ENCODE measurements at places on chromosomes 6 and 20.
A peak's percentile ranks its signal among the peaks of the same experiment; 100 is the strongest.

DNA sequence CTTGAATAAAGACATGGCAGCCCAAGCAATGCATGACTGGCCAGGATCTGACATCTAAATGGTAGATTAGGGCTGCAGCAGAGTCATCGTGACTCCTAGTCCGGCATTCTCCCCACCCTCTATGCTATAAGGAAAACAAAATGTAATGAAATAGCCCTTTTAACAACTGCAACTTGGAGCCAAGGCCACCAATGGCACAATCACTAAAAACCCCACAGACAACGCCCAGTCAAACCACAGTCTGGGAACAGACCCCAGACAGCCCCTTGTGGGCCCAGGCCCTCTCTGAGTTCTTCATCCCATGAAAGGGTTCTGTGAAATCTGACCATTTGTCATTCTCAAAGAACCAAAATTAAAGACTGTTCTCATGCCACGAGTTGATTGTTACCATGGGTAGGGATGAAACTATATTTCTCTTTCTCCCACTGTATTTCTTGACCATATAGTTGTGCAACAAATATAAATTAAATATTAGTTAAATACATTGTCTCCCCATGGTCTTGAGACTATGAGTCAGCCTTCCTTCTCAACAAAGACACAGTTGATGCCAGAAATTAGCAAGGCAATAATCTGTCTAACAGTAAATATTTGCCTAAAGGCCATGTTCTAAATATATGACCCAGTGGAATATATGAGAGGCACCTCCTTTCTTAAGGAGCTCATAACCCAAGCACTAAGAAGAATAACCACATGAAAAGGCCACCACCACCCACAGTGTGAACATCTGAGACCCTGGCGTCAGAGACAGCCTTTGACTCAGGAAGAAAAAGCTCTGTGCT lies 85.6 kb upstream of the SSTR4 start:
- H3K27me3 ChIP-seq = no peaks in the 10 kb centered on the region
- H3K27ac ChIP-seq = no peak overlapping the region
- no peaks in the 10 kb centered on the region for H3K36me3 ChIP-seq

DNA sequence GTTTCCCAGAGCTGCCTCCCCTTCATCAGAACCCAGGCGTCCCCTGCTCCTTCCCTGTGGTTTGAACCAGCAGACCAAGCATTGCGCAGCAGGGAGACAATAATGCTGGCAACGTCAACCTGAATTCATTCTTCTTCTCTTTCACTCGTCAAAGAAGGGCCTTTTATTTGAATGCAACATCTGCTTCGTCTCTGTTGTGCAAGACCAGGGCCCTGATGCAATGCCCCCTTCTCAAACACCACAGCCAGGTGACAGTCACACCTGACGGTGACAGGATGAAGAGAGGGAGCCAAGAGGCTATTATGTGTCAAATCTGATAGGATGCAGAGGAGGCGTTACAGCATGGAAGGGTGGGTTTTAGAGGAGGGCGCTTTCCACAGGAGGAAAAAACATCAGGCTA lies 8.0 kb downstream of the INSM1 start:
- no peak overlapping the region for H3K27ac ChIP-seq
- no peak for DNase-seq
- no peaks in the 10 kb centered on the region for H3K36me3 ChIP-seq
- H3K4me1 ChIP-seq = no peaks in the 10 kb centered on the region
- H3K27me3 ChIP-seq = peaks cover 11% of the 10 kb centered on the region

GRCh38 chr6:108207013-108207412 lies 41.2 kb downstream of the NR2E1 start:
- H3K4me1 ChIP-seq = no peaks in the 10 kb centered on the region
- H3K4me3 ChIP-seq = no peak overlapping the region
- H3K36me3 ChIP-seq = peaks cover 11% of the 10 kb centered on the region
- no peak overlapping the region for H3K27ac ChIP-seq
- no peaks in the 10 kb centered on the region for H3K27me3 ChIP-seq

GRCh38 chr6:42831237-42831636 lies 48.2 kb upstream of the RPL7L1 start:
- H3K4me3 ChIP-seq = no peak overlapping the region
- no peaks in the 10 kb centered on the region for H3K4me1 ChIP-seq
- peaks cover 45% of the 10 kb centered on the region for H3K36me3 ChIP-seq
- DNase-seq = no peak
- H3K27me3 ChIP-seq = no peaks in the 10 kb centered on the region
- H3K27ac ChIP-seq = no peak overlapping the region

DNA sequence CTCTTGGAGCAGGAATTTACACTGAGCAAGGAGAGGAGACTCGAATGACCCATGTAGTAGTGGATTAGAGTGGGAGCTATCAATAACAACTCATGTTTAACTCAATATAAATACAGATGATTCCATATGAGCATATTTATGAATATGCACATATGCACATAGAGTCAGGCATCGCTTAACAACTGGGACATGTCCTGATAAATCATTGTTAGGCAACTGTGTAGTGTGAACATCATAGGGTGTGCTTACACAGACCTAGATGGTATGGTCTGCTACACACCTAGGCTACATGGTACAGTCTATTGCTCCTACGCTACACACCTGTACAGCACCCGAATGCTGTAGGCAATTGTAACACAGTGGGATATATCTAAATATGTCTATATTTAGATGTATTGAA lies 75.9 kb upstream of the RALGAPA2 start:
- no peak overlapping the region for H3K27ac ChIP-seq
- H3K36me3 ChIP-seq = no peaks in the 10 kb centered on the region
- DNase-seq = no peak
- H3K27me3 ChIP-seq = no peaks in the 10 kb centered on the region

GRCh38 chr20:33784225-33784624 lies 26.9 kb upstream of the CHMP4B start:
- no peak overlapping the region for H3K4me3 ChIP-seq
- no peaks in the 10 kb centered on the region for H3K4me1 ChIP-seq
- no peak for DNase-seq
- no peaks in the 10 kb centered on the region for H3K36me3 ChIP-seq

DNA sequence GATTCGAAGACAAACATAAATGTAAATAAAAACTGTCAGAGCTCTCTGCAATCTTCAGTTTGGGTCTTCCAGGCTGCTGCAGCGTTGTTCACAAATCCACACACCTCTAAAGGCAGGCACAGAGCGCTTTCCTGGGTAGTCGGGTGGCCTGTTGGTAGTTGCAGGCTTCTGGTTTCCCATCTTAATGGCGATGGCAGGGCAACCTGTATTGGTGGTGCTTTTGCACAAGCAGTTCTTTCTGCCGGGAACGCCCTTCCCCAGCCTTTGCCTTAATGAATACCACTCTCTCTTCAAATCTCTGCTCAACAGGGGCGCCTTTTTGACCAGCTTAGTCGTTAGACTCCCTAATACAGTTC lies 723 bp upstream of the IFT52 start:
- DNase-seq = no peak
- no peaks in the 10 kb centered on the region for H3K36me3 ChIP-seq
- H3K27ac ChIP-seq = peak overlapping the region; percentile 76

DNA sequence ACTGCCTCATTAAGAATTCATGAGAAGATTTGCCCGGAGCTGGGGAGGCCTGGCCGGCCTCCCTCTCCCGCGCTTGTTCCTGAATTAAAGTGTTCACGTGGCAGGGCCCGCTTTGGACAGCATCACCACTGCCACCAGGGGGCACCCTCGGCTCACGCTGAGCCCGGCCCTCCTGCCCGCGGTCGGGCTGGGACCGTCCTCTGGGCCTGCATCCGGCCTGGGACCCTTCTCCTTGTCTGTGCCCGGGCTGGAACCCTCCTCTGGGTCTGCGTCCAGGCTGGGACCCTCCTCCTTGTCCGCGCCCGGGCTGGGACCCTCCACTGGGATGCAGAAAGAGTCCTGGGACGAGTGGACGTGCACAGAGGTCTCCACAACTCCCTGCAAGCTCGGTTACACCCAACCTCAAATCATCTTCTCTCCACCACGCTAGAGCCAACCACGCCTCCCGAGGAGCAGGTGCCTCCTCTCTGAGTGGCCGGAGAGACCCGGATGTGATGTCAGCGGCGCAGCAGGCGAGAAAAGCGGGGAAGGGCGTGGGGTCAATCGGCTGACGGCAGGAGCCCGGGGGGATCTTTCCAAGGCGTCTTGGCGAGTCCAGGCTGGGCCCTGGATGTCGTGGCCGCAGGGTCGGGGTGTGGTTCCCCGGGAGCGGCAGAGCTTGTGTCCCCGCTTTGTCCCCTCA lies 50.9 kb upstream of the DACT2 start:
- H3K4me1 ChIP-seq = no peaks in the 10 kb centered on the region
- H3K27ac ChIP-seq = no peak overlapping the region
- H3K36me3 ChIP-seq = no peaks in the 10 kb centered on the region
- no peak for DNase-seq
- no peak overlapping the region for H3K4me3 ChIP-seq
- no peaks in the 10 kb centered on the region for H3K27me3 ChIP-seq

- no peak overlapping the region for H3K27ac ChIP-seq
- H3K4me3 ChIP-seq = no peak overlapping the region
- no peaks in the 10 kb centered on the region for H3K36me3 ChIP-seq
- no peaks in the 10 kb centered on the region for H3K4me1 ChIP-seq
- no peak for DNase-seq
These were observed 383.8 kb downstream of the TFAP2A start for GRCh38 chr6:10030942-10031537.

- H3K36me3 ChIP-seq = no peaks in the 10 kb centered on the region
- no peak overlapping the region for H3K4me3 ChIP-seq
- no peaks in the 10 kb centered on the region for H3K27me3 ChIP-seq
- H3K27ac ChIP-seq = no peak overlapping the region
These were observed 102.0 kb downstream of the ARID1B start for GRCh38 chr6:156879186-156879585.

- H3K4me1 ChIP-seq = no peaks in the 10 kb centered on the region
- no peak overlapping the region for H3K4me3 ChIP-seq
- DNase-seq = no peak
- no peak overlapping the region for H3K27ac ChIP-seq
These were observed 28.4 kb upstream of the FOXQ1 start for GRCh38 chr6:1283501-1283900.

DNA sequence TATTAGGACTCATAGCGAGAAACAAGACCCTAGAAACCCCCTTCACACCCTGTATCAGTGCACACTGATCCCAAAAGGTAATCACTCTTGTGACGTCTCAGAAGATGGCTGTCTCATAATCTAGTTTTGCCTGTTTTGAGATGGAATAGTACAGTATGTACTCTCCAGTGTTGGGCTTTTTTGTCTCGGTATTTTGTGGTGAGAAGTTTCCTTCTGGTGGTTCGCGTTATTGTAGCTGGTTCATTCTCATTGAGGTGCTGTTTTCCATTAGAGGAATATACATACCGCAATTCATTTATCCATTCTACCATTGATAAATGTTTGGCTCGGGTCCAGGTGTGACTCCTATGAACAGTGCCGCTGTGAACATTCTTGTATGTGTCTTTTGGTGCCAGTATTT lies 27.9 kb upstream of the MAP3K4 start:
- no peaks in the 10 kb centered on the region for H3K36me3 ChIP-seq
- no peak overlapping the region for H3K27ac ChIP-seq
- H3K4me3 ChIP-seq = no peak overlapping the region
- H3K27me3 ChIP-seq = no peaks in the 10 kb centered on the region
- no peak for DNase-seq
- no peaks in the 10 kb centered on the region for H3K4me1 ChIP-seq

Measured in effector memory CD4-positive, alpha-beta T cell (primary cell).